Cardiac septum (tissue), 1 donor: ENCODE measurements at places on chromosomes 3 and 15. TPM values are rescaled to one million over a fixed set of nuclear protein-coding genes. Genes with fewer than 3 reads are reported as not detected.

- no peak for DNase-seq
Measured at GRCh38 chr3:12258911-12259310, 30.0 kb upstream of the PPARG start.

DNA sequence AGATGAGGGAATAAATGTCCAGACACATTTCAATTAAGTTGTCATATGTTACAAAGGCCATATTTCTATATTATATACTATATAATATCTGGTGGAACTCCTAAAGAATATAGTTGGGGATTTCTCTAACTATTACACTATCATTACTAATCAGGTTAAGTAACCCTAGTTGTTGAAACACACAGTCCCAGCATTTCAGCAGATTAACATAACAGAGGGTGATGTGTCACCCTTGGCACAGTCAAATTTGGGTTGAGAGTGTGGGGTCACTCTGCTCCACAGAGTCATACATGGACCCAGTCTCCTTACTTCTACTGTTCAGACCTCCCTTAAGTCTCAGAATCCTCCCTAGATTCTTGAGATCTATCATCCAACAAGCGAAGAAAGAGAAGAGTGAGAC is 496.4 kb upstream of the MDFIC2 start:
- DNase-seq, result no peak

DNA sequence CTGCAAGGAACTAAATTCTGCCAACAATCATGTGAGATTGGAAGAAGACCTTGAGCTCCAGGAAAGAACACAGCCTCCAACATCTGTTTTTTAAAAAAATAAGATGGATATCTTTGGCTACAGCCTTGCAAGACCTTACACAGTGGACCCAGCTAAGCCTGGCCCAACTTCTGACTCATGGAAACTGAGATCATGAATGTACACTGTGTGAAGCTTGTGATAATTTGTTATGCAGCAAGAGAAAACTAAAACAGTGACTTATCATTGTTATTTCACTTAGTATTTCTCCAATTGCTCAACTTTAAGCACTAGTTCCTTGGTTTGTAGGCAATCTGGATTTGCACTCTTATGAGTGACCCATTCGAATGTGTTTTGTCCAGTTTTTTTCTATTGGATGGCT is 29.3 kb downstream of the SHQ1 start:
- DNase-seq, result no peak

Gene VIPR1
- 0.89 TPM for total RNA-seq

Gene LRRC57
- 16.9 TPM for total RNA-seq

Gene ZNF774
- 5.6 TPM for total RNA-seq

Gene EEF1AKMT4
- 1.5 TPM for total RNA-seq

DNA sequence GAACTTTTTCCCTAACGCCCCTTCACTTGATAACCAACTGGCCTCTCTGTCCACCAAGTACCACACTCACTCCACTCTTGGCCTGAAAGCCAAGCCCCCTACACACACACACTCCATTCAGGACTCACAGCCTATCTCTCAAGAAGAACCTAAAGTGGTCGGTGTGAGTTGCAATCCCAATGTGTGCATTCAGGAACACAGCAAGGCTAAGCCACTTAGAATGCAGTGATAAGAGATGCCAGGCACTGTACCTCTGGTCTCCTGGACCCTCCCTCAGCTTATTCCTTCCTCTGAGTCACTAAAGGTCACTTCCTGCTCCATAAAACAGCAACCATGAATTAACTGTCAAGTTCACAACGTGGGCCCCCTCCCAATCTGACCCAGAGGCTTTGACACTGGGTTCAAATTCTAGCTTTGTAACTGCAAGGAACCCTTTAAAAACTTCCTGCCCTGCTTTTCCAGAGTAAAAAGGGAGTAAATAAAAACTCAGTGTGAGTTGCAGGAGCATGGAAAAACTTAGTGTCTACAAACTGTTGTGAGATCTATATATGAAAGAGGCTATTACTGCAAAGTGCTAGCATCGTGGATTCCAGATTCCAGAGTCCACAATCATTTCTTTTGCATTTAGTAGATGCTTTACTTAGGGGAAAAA is 17.6 kb upstream of the KCNMB3 start:
- no peak for DNase-seq

DNA sequence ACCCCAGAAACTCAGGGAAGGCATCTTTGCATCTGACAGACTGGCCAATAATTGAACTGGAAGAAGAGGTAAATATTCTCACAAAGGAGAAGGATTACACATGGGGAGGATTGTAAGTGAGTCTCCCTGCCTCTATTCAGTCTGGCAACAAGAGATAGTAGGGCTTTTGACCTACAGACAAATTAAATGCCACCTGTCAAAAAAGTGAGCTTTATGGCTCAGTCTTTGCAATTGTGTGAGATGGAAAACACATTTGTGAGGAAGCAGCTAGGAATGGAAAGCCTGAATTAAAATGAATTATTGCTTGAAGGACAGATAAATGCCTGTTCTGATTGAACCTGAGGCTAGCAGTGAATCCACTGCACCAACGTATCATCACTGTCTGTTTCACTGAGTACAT is 173.3 kb upstream of the GOLIM4 start:
- DNase-seq, result no peak

Gene ITIH3
- total RNA-seq, result 0.78 TPM

GRCh38 chr15:33100314-33100713 is 94.2 kb downstream of the FMN1 start:
- DNase-seq, result no peak

Gene SYNPR
- total RNA-seq, result 0.46 TPM

- peak; percentile 85 for DNase-seq
Measured at GRCh38 chr3:16600780-16601536, 4.3 kb downstream of the DAZL start.

- no peak for DNase-seq
Measured at GRCh38 chr3:57815036-57815435, 58.9 kb downstream of the SLMAP start.

Gene NCK1
- total RNA-seq, result 22.1 TPM

DNA sequence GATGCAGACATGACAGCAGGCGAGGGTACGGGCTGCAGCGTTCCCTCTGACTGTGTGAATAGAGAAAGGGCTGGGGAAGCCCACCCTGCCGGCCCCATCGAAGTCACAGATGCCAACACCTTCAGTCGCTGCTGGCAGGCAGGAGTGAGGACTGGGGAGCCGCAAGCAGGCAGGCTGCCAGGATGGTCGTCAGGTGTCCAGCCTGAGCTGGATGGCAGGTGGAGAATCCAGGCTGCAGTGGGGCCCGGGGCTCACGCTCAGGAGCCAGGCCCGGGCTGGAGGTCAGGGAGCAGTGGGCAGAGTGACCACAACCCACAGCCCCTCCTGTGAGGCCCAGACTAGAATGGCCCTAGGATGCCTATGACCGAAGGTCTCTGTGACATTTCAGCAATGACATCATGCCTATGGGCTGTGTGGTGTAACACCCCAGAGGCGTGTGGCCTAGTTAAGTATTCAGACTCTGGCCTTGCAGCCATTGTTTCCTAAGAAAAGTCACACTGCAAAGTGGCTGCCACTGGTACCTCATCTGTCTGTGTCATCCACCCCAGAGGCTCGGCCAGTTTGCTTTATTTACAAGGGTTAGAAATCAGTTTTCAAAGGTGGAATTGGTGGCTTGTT is 15.7 kb downstream of the PRR23E start:
- DNase-seq, result peak; percentile 36

DNA sequence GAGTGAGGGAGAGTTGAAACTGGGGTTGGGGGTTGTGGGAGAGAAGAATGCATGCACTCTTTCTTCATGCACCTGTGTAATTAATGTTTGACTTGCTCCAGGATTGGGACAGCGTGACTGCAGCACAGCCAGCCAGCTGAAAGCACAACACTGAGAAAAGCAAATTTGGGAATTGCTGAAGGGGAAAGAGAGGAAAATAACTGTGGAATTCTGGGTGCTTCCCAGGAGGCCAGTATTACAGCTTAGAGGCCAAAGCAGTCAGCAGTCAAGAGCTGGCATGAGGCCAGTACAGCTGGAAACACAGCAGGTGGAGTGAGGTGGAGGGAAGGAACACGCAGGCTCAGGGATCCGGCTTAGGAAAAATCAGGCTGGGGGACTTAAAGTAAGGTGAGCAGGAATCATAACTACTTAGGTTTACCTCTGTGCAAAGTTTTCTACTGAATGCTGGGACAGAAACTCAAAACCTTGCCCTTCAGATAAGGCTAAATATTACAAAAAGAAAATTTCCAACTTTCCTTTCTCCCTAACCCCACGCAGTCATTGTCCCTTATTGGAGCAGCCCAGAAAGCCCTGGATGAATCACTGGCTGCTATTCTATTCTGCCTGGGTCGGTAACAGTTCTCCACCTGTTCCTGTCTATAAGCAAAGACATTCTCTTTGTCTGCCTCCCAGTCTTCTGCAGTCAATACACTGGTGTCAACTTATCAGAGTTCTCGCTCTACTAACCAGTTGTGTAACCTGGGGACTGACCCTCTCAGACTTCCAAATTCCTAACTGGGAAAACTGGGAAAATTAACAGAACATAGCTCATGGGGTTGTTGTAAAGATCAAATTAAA is 167.2 kb downstream of the MAGI1 start:
- no peak for DNase-seq

Gene PRRT3
- 1.6 TPM for total RNA-seq

DNA sequence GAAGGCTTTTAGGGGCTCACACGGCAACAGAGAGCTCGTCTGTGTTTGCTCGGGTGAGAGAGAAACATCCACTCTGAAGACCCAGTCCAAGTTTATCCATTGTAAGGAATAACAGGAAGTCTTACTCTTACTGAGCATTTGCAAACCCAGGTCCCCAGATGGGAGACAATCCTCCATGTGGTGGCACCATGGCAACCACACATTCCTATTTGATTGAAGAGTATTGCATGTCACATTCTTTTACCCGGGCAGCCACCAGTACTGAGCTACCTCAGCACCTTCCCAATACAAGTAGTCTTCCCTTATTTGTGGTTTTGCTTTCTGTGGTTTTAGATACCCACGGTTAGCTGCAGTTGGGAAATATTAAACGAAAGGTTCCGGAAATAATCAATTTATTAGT is 302.9 kb upstream of the RASGRP1 start:
- no peak for DNase-seq

Gene LMAN1L
- 7.9 TPM for total RNA-seq

DNA sequence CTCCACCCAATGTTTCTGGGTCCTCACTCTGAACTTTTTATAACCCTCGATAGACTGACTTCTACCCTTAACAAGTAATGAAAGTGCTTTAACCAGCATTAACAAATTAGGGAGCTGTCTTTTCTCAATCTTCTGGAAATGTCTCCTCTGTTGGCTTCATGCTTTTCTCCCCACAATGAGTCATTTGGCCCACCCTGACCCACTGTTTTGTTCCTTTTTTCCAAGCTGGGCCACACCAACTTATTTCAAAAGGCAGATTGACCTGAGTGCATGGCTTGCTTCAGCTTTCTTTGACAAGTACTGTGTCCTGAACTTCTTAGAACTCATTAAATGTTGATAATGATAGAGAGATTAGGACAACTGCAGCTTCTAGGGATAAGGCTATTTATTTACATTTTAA is 199.6 kb upstream of the SEMA6D start:
- DNase-seq, result no peak

Gene KCTD6
- total RNA-seq, result 7.5 TPM

DNA sequence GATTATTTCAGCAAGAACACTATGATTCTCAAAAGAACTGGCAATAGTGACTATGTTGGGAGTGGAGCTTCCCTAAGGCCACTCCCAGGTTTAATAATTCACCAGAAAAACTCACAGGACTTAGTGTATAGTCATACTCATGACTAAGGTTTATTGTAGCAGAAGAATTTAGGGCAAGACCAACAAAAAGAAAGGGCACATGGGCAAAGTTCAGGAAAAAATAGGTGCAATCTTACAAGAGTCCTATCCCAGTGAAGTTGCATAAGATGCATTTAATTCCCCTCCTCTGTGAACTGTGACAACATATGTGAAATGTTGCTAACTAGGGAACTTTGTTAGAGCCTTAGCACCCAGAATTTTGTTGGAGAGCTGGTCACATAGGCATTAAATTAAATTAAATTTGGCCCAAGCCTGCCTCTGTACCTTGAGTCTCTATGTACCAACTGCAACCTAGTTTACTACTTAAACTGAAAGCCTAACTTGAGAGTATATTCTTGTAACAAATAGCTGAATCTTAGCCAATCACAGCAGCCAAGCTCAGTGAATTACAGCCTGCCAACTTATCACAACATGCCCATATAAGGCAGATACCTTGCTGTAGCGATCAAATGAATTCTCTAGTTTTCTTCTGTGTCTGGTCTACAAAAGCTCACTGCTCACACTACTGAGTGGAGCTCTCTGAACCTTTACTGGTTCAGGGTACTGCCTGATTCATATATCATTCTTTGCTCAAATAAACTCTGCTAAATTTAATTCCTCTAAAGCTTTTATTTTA is 386.2 kb upstream of the ARHGEF26 start:
- DNase-seq, result no peak

DNA sequence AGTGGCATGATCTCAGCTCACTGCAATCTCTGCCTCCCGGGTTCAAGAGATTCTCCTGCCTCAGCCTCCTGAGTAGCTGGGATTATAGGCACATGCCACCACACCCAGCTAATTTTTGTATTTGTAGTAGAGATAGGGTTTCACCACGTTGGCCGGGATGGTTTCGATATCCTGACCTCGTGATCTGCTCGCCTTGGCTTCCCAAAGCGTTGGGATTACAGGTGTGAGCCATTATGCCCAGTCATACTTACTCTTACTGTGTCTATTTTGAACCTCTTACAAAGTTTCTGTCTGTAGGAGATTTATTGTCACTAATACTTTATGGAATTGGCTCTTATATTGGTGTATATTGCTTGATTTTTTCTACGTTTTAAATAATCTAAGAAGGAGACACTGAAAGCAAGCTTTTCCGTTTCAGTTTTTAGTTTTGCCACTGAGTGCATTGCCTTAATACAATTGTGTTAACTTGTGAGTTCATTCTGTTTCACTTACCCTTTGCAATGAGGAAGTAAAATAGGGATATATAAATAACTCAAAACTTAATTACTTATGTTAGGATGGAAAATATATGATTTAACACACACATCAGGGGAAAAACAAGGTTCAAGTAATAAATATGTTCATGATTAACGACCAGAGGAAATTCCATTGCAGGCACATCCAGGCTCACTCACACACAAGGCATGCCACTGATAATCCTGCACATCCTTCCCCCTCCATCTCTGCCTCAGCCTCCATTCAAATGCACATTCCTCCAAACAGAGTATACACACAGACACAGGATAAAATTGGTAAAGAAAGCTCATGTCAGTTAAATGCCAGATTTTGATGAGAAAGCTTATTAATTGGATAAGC is 279.3 kb upstream of the RASGRP1 start:
- DNase-seq, result no peak

DNA sequence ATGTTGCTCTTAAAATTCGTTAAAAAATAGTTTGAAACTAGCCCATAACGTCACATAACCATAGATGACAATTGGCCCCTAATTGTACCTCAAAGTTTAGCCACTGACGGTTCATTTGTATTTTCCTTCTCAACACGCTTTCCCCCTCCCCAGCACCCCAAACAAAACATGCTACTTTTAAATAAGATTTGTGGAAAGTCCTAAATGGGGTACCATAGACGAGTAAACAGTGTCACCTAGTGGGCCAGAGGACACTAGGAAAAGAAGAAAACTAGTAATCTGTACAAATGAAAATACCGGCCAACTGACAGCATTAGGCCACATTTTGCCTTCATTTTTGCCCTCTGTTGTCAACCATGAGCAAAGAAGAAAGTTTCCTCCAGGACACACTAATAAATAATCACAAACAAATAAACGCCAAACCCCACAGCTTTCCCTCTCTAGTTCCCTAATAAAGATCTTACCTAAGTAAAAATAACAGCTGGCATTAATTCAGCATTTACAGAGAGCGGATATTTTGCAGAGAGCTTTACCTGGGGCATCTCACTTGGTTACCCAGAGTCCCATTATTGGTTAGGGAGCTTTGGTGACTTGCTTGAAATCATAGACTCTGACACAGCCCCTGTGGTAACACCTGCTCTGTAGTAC is 175.1 kb upstream of the ATP11B start:
- no peak for DNase-seq
